ENCODE measurements at places on chromosomes 1 and 21.

DNA sequence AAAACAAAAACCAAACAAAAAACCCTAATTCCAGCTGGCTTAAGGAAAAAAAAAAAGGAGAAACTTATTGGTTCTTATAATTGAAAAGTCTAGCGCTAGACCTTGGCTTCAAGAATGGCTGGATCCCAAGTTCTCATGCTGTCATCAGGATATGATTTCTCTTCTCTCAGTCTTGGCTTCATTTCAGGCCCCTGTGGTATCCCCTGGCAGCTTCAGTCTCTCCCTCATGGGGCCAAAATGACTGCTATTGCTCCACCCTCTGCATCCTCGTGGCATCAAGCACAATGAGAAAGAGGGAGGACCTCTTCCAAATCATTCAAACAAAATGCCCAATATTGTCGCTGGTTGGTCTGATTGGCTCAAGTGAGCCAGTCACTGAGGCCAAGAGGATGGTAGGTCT lies 80.7 kb downstream of the GIPC2 start:
- no peak for DNase-seq

- no peak for DNase-seq
These were observed 101.6 kb downstream of the ZMYM4 start for GRCh38 chr1:35369922-35370671.

GRCh38 chr1:168829876-168830275 lies 100.9 kb upstream of the DPT start:
- DNase-seq = no peak

DNA sequence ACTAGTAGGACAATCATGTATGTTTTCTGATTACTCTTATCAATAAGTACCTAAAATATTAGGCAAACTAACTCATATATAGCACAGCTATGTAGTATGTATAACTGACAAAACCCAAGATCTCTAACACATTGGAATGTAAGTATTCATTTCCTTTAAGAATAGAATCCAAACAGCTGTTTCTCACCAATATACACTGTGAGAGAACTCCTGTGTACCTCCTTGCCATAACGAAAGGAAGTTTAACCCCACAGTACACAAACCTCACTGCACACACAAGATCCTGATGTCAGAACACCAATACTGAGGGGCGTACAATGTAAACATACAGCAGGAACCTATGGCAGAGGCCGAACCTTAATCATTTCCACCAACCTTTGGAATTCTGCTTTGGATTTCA lies 113.0 kb downstream of the SMYD3 start:
- DNase-seq = no peak

- no peak for DNase-seq
These were observed 746.5 kb downstream of the USP25 start for GRCh38 chr21:16476056-16476825.

DNA sequence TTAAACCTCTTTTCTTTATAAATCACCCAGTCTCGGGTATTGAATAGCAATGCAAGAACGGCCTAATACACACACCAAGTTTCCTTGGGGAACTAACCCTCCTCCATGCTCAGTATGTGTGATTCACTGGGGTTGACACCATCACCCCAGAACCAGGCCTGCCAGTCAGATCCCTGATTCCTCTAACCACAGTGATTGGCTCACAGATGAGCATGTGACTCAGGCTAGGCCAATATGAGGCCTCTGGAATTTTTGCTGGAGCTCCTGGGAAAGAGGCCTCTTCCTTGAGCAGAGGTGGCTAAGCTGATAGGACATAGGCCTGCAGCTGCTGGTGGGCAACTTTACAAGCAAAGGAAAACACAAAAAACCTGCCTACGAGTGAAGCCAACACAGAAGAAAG lies 74.7 kb upstream of the ZBTB40 start:
- no peak for DNase-seq

DNA sequence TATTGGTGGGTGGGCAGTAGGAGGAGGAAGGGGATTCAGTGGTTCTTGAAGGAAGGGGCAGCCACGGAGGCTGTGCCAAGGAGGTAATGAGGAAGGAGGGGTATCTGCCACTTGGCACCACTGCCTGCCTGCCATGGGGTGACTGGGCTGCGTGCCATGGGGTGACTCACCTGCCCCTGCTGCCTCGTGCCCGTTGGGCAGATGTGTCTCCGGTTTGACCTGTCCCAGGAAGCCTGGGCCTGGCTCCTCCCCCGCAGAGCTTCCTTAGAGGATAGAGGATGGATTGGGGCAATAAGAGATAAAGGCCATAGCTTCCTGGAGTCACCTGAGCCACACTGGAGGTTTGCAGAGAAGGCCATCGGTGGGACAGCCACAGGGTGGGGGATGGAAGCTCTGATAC lies 1.7 kb downstream of the PADI3 start:
- peak; percentile 10 for DNase-seq

GRCh38 chr1:210516092-210516656 lies 187.5 kb downstream of the HHAT start:
- no peak for DNase-seq

DNA sequence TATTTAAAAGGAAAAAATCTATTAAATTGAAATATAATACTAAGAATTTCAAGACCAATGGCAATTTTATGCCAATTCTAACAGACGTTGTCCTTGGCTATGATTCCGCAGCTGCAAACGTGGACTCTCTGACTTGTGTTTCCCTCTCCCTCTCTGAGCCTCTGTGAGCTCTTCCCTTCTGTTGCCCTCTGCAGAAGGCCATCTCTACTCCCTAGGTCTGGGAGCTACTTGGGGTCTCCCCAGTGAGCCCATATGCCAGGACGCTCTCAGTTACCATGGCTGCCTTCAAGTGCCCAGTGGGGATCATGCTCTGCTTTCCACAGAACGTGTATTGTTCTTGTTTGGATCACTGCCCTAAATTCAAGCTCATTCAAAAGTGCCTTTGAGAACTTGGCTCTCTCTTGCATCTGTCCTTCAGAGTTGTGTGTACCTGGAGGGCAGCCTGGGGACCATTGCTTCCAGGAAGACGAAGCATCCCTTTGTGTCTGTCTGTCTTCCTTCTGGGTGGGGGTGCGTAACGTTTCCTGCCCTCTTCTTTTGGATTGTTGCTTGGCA lies 97.5 kb upstream of the TSPAN2 start:
- no peak for DNase-seq

DNA sequence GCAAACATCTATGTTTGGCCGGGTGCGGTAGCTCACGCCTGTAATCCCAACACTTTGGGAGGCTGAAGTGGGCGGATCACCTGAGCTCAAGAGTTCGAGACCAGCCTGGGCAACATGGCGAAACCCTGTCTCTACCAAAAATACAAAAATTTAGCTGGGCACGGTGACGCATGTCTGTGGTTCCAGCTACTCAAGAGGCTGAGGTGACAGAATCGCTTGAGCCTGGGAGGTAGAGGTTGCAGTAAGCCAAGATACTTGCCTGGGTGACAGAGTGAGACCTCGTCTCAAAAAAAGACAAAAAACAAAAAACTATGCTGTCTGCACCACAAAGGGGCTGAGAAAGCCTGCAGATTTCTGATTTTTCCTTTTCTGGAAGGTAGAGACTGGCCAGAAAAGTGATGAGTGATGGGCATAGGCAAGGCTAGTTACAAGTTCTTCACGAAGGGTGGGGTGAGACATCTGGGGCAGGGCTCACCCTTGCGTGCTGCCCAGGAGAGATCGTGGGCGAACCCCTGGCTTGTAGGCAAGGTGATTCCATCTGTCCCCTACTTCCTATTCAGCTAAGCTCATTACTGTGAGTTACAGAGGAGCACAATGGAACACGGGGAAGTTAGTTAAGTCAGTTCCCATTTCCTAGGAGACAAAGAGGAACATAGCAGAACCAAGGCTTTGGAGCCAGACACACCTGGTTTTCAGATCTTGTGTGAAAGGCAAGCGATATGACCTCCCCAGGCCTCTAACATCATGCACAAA lies 3.2 kb downstream of the SLC2A1 start:
- no peak for DNase-seq

Measured in activated CD4-positive, alpha-beta memory T cell treated with anti-CD3 and anti-CD28 coated beads for 36 hours (primary cell).